ENCODE measurements at places on chromosomes 3 and 15.

DNA sequence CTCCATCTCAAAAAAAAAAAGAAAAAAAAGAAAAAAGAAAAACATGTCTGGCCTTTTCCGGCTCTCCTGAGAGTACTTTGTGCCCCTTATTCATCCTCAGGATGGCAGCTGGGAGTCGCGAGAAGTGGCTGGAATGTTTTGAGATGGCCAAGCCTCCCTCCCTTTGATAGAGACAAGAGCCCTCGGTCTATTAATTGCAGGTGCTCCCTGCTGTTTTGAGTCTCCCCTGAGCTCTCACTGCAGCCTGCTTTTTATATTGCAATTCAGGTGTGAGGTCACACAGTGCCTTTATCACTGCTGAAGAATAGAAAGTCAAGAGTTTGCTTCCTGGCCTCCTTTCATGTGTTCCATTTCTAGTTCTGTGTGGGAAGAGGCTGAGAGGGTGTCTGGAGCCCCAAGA, 10.9 kb downstream of the CA12 start:
- no peak for DNase-seq

- peak; percentile 26 for DNase-seq
Measured at GRCh38 chr3:49554633-49555265, 472 bp downstream of the BSN start.

- DNase-seq = no peak
Measured at GRCh38 chr3:115996420-115997108, 373.3 kb downstream of the GAP43 start.

DNA sequence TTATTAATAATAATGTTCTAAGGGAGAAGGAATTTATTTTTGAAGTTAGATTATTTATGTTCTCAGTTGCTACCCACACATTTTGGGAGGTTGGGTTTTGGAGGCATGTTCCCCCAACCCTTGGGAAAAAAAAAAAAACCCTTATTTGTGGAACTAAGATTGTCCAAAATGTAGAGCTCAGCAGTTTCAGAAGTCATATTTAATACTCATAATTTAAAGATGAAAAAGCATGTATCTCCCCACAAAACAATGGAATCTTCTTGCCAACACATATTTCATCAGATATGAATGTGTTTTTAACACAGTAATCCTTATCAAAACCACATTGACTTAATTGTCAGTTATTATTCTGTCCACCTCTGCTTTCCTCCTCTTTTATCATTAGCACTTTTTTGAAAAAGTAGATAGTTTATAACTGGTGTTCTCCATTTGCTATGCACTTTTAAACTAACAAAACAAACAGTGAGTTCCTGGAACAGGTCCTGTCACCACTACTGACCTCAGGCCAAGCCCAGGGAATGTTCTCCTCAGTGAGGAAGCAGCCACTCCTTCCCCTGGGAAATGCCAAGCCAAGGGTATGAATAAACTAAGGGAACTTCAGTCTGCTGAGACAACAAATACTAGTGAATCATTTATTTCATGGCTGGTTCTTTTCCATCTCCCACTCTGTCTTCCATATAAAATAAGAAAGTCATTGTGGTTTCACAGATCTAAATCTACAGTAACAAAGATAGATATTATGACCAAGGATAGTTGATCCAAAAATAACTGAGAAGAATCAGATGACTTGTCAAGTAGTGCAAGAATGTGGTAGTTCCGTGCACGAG, 414.4 kb upstream of the ALCAM start:
- no peak for DNase-seq

GRCh38 chr3:22012471-22012870, 261.5 kb upstream of the ZNF385D start:
- no peak for DNase-seq
